M059J (cell line): ENCODE measurements at places on chromosomes 6 and 20.

DNA sequence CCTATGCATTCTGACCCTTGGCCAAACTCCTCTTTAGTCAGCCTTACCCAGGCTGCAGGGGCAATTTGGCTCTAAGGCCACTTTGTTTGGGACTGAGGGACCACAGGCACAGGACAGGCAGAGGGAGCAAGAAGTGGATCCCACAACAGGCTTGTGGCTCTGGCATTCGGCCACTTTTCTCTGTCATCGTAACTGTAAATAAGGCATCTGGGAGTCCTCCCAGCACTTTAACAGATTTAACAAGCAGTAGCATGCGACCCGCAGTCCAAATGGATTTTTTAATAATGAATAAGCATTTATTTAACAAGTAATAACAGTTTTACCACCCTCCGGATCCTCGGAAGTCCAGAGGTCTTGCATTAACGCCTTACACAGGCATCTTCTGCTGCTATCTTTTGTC, 16.1 kb upstream of the CDH22 start:
- DNase-seq = peak; percentile 49

DNA sequence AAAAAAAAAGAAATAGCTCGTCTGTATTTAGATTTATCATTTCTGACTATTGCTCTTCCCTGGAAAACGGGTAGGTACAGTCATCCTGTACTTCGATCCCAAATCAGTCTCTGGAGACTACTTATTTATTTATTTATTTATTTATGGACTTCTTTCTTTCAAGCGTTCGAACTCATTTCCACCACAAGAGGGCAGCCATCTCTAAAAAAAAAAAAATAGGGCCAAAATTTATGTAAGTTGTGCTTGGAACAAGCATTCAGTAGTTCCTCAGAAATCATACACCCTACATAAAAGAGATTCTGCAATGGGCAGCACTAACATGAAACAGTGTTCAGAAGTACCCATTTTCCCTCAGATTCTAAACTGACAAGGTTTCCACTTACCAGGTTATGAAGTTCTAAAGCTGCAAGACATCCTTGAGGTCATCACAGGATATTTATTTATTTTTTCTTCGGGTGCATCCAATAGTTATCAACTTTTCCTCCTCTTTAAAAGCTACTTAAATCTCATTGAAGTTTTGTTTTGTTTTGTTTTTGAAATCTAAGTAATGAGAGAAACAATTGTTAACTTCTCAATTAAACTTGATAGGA, 1.9 kb upstream of the BMP2 start:
- DNase-seq = peak; percentile 73

GRCh38 chr6:28839443-28840120, 84.2 kb downstream of the TRIM27 start:
- DNase-seq = no peak

DNA sequence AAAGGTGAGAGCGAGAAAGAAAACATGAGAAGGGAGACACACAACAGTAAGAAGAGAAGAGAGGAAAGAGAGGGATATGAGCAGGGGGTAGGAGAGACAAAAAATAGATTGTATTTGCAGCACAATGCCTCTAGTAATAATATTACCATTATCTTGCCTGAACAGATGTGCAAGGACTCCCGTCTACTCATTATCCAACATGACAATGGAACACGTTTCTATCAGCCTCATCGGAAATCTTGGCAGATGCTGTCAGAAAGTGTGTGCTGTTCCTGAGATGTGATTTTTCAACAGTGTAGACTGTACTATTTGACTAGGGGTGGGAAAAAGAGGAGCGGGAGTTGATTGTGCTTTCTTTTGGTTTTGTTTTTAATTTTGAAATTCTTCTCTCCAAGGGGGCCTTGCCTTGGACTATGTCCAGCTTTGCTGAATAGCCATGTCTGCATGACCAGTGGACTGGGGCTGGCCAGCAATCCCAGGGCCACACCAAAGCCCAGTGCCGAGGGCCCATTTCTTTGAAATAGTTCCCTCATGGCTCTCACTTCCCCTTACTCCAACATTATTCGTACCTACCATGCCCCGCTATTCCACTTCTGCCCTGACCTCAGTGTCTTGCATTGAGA, 11.3 kb upstream of the TRAM2 start:
- no peak for DNase-seq

DNA sequence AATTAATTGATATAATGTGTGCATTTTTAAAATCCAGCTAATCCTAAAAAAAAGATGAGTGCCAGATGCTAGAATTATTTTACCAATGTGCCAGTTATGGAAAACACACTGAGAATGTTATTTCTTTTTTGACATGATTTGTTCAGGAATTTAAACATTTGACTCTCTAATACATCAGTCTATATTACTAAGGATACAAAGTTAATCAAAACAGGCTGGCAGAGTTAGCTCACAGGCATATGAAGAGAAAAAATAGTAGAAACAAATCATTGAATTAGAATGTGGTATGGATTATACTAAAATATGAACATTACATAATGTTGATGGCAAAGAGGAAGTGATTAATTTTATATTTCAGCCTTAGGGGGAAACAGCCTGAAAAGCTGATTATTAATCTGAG, 368.3 kb upstream of the GJE1 start:
- DNase-seq = no peak

DNA sequence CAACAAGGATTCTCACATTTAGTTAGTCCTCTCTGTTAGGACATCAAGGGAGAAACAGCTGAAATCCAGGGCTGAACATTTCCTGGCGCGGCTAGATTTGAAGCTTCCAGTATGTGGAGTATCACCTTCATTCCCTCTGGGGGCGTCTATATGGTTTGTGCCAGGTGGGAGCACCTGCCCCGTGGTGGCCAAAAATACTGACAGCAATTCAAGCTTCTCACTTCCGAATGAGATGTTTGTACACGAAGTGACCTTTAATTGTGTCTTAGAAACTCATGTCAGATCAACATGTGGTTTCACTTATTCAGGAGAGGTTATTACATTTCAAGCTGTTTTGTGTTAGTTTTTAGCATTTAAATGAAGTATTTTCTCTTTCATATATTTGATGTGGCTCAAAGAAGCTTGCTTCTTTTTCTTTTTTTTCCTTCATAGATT, 67.3 kb upstream of the ZNF217 start:
- no peak for DNase-seq

DNA sequence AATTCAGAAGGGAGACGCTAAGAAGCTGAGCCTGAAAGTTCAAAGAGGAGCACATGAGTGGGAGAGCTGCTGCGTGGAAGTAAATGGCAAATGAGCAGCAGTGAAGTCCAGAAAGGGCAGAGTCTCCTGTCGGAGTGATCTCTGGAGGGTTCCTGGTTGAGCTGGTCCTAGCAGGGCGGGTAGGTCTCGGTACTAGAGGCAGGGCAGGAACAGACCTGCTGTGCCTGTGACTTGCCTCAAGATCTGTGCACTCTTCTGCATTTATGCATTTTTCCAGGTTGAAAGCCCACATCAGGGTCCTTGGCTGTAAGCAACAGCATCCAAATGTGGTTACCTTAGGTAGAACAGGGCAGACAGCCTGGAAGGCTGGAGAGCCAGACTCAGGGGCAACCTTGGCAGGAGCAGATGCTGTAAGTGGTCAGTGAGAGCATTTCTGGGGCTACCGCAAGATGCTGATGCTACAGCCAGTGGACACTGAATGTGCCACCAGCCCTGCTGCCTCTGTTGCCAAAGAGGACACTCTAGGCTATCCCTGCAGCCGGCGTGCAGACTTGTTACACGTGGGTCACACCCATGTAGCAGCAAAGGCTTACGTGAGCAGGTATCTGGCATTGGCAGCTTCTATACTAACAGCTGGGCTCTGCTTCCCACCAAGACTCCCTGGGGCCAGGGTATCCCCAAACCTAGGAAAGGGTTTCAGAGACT, 8.4 kb downstream of the DUSP22 start:
- DNase-seq = no peak

DNA sequence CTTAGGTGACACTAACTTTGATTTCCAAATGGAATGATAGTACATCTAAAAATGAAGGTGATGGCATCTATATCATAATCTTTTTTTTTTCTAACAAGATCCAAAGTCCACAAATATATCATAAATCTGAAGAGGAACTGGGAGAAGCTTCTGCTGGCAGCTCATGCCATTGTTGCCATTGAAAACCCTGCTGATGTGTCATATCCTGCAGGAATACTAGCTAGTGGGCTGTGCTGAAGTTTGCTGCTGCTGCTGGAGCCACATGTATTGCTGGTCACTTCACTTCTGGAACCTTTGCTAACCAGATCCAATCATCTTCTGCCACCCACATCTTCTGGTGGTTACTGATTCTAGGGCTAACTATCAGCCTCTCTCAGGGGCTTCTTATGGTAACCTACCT, 27.4 kb upstream of the KHDC1 start:
- DNase-seq = peak; percentile 62

DNA sequence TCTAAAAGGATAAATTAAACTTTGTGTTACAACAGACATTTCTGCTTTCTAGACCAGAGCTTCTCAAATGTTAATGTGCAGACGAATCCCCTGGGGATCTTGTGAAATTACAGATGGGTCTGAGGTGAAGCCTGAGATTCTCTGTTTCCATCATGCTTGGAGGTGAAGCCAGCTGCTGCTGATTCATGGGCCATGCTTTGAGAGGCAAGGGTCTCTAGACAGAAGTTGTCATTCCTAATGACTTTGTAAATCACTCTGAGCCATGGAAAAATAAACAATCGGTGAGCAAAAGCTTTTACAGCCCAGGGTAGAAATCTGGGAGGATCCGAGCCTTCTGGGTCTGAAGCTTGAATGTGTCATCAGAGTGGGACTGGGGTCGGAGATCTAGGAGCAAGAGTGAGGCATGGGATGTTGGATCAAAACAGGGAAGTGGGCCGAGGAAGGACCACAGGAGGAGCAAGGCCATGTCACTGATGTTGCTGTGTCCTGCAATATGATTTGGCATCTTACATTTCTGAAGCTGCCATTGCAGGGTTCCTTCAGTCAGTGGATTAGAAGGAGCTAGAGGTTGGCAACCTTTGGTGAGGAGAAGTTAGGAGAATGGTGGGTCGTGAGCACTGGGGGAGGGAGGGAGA, 77.3 kb downstream of the TRMT11 start:
- DNase-seq = peak; percentile 94

DNA sequence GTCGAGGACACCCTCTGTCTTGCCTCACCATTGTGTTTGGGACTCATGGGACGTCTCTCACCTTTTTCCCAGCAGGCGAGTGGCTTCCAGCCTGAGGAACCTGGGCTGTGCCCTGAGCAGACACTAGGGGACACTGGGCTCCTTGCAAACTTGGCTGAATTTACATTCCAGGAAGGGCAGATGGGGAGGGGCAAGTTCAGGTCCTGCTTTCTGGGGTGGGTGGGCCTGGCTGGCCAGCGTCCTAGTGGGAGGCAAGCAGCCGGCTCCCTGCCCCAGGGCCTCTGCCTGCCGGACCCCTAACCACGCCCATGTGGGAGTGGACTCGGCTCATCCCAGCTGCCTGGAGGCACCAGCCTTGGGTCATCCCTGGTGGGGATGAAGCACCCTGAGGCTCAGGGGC, 48.2 kb upstream of the MLN start:
- peak; percentile 46 for DNase-seq

GRCh38 chr20:775679-776135, 7.4 kb upstream of the SLC52A3 start:
- no peak for DNase-seq

GRCh38 chr6:8539453-8539852, 104.1 kb upstream of the SLC35B3 start:
- DNase-seq = peak; percentile 25

DNA sequence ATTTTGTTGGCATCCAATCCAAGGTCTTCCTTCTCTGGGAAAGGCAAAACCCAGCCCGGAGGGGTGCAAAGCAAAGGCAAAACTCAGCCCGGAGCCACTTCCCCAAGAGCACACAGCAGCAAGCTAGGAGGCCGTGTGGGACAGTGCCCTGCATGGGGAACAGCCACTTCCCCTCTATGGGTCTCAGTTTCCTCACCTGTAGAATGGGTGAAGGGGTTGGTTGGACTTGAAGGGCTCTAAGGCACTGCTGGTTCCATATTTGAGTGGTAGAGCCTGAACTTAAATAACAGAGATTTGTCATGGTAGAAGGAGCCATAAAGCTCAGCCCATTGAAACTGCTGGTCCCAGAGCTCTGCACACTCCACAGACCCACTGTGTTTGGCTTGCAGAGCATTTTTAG, 51.3 kb upstream of the CCDC167 start:
- no peak for DNase-seq

GRCh38 chr20:35306931-35307517, 14.8 kb upstream of the FAM83C start:
- DNase-seq = peak; percentile 90

DNA sequence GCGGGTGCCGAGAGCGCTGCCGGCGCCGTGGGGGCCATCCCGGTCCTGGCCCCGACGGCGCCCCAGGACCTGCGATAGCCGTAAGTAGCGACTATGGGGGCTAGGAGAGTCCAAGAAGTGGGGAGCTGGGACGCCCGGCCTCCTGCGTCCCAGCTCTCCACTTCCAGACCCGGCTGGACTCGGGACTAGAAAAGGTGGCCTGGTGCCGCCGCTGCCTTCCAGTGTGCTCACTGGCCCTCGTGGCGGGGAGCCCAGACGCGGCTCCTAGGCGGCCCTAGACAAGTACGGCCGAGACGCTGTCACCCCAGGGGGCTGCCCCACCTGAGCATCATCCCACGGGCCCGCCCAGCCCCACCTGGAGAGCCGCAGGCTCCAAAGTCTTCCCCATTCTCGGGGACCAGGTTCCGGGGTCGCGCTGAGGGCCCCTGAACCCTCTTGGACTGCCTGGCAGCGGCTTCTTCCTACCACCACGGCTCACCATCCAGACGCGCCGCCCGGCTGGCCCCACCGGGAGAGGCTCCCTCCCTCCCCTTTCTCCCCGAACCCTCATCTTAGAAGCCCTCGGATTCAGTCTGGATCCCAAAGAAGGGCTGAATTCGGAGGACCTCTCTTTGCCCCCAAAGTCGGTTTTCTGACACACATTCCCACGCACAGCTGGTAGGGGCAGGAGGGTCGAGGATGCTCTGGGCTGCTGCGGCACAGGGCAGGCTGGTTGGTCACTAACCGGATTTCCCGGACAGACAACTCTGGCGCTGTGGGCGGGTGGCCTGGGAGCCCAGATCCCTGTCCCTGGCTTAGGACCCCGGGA, 870 bp upstream of the MDFI start:
- no peak for DNase-seq
